ENCODE measurements at places on chromosomes 12 and 14. TPM values are rescaled to one million over a fixed set of nuclear protein-coding genes. Genes with fewer than 3 reads are reported as not detected.
A peak's percentile ranks its signal among the peaks of the same experiment; 100 is the strongest.

Gene ESRRB
- total RNA-seq: 1.9 TPM

GRCh38 chr12:89228491-89228890 lies 123.8 kb downstream of the DUSP6 start:
- no peak for DNase-seq

DNA sequence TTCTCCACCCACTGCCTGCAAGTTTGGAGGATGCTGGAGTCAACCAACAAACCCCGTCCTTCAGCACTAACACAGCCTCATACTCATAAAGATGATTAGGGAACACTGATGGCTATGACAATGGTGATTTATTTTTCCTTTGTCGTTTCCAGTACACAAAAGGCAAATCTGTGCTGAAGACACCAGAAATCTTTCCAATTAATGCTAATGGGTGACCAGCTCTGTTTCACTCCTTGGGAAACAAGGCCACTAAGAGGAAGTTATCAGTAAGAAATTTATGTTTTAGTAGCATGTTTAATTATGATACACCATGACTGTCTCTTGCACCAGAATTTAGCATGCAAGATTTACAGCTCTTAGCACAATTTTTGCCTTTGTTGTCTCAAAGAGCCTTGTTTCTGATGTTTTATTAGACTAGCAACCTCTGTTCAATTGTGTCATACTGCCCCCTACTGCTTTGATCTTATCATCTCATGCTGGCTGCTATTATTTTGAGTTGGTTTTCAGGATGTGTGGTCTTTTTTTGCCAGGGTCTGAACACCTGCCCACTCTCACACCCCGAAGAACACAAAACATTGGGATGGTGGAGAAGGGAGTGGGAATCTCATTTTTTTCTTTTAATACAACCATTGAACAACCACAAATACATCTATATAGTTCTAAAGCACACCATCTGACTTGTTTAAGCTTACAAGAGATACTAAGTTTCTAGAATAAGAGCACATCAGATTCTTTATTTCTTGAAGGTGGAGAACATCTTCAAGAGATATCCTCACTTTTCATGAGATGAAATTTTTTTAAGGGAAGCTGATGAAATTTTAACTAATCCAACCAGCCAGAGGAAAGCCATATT lies 160.9 kb downstream of the SPTSSA start:
- DNase-seq: peak; percentile 28

Gene G2E3
- 47.0 TPM for total RNA-seq

DNA sequence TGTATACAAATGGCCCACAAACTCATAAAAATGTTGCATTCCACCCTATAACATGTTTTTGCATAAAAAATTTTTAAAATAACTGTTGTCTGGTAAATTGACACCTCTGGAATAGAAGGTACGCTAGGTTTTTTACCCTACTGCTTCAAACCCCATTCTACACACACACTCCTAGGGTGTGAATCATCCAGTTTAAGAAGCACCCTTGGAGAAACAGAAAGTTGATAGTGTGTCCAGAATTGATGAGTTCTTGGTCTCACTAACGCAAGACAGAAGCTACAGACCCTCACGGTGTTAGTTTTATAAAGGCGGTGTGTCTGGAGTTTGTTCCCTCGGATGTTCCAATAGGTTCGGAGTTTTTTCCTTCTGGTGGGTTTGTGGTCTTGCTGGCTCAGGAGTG lies 158.5 kb downstream of the KLRB1 start:
- no peak for DNase-seq

DNA sequence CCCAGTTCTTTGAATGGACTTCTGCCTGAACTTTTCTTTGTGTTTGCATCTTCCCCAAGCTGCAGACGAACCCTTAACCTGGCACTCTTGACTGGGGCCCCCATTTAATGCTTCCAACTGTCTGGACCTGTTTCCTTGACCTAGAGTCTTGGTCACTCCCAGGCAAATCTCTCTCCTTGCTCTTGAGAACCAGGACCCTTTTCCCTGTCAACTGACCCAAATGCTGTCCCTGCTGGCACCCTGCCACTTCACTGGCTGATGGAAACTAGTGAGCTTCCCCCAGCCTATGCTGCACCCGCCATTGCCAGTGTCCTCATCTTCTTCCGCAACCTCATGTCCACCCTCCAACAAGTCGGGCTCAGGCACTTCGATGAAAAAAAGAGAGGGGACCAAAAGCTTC lies 79.5 kb downstream of the PRIMA1 start:
- DNase-seq: no peak

- DNase-seq: no peak
Measured at GRCh38 chr12:30108666-30109065, 324.9 kb upstream of the TMTC1 start.

- no peak for DNase-seq
Measured at GRCh38 chr14:56341766-56342493, 223.7 kb downstream of the PELI2 start.

GRCh38 chr12:47207340-47207717 lies 127.6 kb upstream of the AMIGO2 start:
- no peak for DNase-seq

Gene NRIP2
- not detected for total RNA-seq

Gene DEGS2
- total RNA-seq: 1.8 TPM

GRCh38 chr14:104639471-104639870 lies 34.9 kb upstream of the TMEM179 start:
- DNase-seq: no peak

Gene AKAP6
- total RNA-seq: 1.9 TPM

GRCh38 chr12:49893753-49894750 lies 9.6 kb downstream of the FAIM2 start:
- peak; percentile 7 for DNase-seq

Gene KCNC2
- not detected for total RNA-seq

Gene DCN
- 3.6 TPM for total RNA-seq

DNA sequence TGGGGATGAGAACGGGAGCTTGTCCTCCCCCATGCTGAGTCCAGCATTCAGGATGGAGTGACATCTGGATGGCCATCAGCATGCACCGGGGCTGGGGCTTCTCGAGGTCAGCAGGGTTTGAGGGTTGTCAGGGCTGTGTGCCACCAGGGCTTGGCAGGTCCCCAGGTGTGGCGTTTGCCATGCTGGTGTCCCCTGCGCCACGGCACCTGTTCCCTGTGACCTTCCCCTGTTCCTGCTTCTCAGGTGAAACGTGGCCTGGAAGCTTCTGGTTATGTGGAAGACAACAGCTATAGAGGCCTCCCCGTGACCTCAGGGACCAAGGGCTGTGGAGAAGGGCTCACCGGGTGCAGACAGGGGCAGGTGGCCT lies 152.4 kb downstream of the KIF26A start:
- DNase-seq: no peak

- DNase-seq: no peak
Measured at GRCh38 chr12:63982604-63983295, 138.2 kb downstream of the SRGAP1 start.

DNA sequence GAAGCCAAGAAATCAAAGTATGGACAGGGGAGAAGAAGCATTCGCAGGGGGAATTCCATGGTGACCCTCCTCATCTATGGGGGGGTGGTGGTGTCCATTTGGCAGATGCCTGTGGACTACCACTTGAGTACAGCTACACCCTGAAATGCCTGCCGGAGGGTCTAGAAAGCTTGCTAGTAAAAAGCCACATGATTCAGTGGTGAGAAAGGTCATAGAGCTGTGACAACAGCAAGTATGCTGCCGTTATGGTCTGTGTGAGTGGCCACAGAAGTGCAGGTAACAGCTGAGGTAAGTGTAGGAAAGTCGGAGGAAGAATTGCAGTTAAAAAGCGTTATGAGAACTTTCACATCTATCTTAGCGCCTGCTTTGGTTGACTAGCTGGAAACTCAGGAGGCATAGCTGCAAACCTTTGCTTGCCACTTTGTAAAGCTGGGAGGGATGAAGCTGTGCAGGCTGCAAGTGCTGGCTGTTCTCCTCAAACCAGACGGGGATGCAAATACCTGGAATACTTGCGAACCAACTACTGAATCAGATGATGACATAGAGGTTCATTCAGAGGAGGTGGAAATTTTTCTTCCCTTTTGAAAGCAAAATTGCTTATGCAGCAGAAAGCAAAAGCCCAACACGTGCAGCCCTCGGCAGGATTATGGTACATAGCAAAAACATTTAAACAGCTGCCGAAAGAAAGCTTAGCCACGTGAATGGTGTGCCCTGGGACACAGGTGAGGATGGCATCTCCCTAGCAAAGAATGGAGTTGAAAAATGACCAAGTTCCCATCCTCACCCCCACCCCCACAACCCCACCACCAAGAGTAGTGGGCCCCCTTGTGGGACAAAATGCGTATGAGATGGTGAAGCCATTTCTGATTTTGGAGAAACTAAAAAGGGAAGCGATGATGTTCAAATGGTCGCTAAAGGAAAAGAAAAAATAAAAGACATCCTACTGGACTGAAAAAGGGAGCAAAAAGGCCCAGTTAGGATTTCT lies 287.0 kb downstream of the RERGL start:
- no peak for DNase-seq

Gene ALKBH1
- total RNA-seq: 14.4 TPM

GRCh38 chr12:2533036-2533435 lies 261.7 kb upstream of the FKBP4 start:
- no peak for DNase-seq

DNA sequence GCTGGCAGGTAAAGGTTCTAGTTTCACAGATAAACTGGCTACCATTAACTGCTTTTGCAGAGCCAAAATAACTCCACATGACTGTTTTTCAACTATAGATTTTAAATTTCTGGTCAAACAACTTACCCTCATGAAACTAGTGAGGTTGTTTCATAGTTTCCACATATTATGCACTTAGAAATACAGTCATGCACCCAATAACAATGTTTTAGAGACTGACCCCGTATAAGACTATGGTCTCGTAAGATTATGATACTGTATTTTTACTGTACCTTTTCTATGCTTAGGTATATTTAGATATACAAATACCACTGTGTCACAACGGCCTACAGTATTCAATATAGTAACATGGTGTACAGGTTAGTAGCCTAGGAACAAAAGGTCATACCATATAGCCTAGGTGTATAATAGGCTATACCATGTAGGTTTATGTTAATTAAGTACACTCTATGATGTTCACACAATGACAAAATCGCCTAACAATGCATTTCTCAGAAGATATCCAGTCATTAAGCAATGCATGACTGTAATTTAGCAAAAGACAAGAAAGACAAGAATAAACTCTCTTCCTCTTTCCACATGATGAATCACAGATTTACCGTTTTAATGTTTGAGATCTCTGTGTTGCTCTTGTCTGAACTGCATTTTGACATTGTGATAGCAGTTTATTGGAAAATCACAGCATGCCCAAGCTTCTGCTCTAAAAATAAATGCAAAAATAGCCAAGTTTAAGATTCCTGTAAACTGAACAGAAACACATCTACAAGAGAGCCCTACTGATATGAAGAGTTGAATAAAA lies 17.1 kb downstream of the DICER1 start:
- no peak for DNase-seq

GRCh38 chr14:92613008-92613658 lies 99.6 kb downstream of the RIN3 start:
- no peak for DNase-seq

DNA sequence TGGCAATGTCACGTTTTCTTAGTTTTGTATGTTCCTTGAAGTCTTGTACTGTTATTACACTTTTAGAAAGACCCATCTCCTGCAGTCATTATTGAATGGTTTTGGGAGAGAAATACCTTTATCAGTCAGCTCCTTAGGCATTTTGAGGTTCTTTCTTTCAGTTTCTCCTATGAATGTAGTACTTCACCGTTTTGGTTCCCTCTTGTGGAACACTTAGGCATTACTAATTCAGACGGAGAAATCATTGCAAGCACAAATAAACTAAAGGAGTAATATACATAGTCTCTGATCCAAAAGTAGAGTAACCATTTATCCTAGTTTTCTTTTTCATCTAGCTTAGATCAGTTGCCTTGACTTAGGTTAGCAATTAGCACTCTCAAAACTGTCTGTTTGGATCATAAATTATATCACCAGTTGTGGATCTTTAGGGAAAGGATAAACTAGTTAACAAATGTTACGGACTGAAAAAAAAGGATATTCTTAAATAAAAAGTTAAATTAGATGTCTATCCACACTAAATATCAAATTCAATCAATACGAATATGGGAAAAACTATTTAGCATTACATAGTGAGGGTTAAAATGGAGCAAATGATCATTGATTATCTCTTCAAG lies 1538.3 kb upstream of the SEL1L start:
- no peak for DNase-seq

Gene MIP
- total RNA-seq: 0.79 TPM

Gene GALNT16
- 0.32 TPM for total RNA-seq

DNA sequence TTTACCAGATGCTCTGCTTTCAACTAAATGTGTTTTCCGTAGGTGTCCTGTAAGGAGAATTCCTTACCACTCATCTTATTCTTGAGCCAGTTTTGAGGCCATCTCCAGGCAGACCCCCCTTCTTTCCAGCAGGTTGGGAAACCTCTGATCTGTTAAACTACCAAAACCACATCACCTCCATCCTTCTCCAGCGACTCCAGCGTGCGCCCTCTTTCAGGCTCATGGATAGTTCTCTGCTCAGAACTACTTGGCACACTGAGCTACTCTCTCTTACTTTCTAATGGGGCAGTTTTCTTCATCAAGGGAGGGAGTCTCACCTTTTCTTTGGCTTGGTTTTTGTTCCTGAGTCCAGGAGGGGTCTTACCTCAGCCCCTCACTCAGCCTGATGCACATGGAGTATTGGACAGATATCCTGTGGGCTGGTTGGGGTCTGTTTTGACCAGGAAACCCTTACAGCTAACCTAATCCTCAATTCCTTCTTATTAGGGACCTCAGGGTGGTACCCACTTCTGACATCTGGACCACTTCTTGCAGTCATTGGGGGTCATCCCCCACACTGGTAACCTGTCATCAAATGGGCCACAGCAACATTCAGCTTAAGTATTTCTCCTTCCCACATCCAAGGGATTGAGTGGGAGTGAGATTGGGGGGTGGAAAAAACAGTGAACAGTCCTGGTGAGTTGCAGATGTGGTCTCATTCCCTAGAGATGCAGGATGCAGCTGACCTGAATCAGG lies 5.2 kb downstream of the DHRS2 start:
- no peak for DNase-seq

Gene POLE2
- 24.5 TPM for total RNA-seq

DNA sequence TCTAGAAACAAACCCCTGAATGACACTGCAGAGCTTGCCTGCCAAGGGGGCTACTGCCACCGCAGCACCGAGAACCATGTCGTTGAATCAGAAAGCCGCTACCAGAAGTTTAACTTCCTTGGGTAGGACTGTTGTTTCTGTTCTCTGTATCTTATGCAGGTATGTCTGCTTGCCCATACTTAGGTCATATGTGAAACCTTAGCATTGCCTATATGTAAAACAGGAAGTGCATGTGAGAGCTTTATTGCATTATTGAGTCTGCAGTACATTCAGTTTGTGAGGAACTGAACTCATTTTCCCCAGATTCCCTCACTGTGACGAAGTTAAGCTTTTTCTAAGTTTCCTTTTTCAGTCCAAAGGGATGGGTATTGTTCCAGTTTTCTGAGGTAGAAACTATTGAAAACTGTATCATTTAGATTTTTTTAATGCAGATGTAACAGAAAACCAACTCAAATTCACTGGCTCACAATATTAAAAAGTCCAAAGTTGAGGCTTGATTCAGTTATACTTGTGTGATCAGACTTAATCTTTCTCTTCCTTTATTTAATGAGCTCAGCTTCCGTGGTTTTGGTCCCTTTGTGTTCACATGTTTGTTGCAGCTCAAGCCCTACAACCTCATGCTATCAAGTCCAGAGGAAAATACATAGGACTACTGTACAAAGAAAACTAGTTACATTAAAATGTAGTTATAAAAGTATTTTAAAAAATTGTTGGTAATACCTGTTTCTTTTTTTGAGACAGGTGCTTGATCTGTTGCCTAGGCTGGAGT lies 6.9 kb downstream of the FBXO34 start:
- DNase-seq: no peak

- no peak for DNase-seq
Measured at GRCh38 chr12:44296624-44297197, 460.8 kb downstream of the TMEM117 start.

Data from HCT116 (cell line).